Chondrocyte (in vitro differentiated cells): ENCODE measurements at places on chromosomes 16 and 17. TPM values are rescaled to one million over a fixed set of nuclear protein-coding genes. Genes with fewer than 3 reads are reported as not detected.

Gene RAB26
- total RNA-seq: 0.28 to 1.1 TPM (median 0.80 TPM) in 3 replicates

DNA sequence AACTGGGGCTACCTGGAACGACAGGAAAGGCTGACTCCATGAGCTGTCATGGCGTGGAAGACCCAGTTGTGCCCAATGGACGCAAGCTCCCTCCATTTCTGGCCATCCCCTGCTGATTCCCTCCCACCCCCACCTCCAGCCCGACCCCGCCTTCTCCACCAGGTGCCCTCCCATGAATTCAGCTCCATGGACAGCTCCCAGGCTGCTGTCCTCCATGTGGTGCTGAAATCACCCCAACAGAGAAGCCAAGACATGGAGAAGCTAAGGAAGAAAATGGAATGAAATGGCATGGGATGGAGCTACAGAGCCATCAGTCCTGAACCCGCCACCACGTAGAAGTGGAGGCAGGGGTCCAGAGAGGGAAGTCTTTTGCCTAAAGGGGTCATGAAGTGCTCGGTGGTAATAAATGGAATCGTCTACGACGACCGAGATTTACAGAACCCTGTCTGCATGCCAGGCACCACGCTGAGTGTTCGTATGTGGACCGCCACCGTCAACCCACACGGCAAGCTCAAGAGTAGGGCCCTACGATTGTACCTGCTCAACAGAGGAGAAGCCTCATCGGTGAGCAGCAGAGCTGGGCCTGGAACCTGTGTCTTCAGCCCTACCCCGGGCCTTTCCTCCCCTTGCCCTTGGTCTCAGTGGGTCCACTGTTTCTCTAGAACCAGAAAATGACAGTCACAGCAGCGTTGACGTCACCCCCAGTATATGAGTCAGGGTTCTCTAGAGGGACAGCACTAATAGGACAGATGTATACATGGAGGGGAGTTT is 9.3 kb upstream of the ZC3H18 start:
- H3K27me3 ChIP-seq: peaks cover 9% of the 10 kb centered on the region
- H3K4me1 ChIP-seq: peaks cover 3% of the 10 kb centered on the region
- no peak overlapping the region for H3K27ac ChIP-seq

GRCh38 chr16:82111944-82112343 is 58.1 kb downstream of the MPHOSPH6 start:
- no peaks in the 10 kb centered on the region for H3K36me3 ChIP-seq
- H3K4me3 ChIP-seq: no peak overlapping the region
- no peak overlapping the region for H3K27ac ChIP-seq
- peaks cover 17% of the 10 kb centered on the region for H3K27me3 ChIP-seq
- no peak for DNase-seq
- no peaks in the 10 kb centered on the region for H3K4me1 ChIP-seq

- H3K27me3 ChIP-seq: peaks cover 15% of the 10 kb centered on the region
- no peaks in the 10 kb centered on the region for H3K36me3 ChIP-seq
- peak overlapping the region; percentile 44 for H3K4me3 ChIP-seq
- H3K4me1 ChIP-seq: peaks cover 22% of the 10 kb centered on the region
- DNase-seq: peak; percentile 94
These were observed 1.9 kb upstream of the YBX2 start for GRCh38 chr17:7296189-7296861.

- peaks cover 50% of the 10 kb centered on the region for H3K4me1 ChIP-seq
- H3K36me3 ChIP-seq: no peaks in the 10 kb centered on the region
- H3K27ac ChIP-seq: peak overlapping the region; percentile 96
- H3K4me3 ChIP-seq: peak overlapping the region; percentile 42
- DNase-seq: no peak
These were observed 18.5 kb downstream of the ARL4D start for GRCh38 chr17:43416998-43417890.

DNA sequence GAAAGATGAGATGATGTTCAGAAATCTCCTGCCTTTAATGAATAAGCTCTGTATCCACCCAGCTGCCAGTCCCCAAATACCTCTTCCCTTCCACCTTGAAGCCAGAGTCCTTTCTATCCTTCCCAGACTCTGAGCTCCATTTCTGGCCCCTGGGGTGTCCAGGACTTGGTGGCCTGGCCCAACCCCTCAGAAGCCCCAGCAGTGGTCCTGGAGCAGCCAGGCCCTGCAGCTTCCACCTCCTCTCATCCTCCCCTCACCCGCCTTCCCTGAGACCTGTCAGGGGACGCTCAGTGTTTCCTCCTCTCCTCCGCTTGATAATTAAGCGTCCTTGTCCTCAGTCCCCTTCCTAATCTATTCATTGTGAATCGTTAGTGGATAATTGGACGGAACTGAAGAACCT is 95.2 kb upstream of the CCL1 start:
- no peaks in the 10 kb centered on the region for H3K36me3 ChIP-seq
- no peaks in the 10 kb centered on the region for H3K4me1 ChIP-seq
- peaks cover 35% of the 10 kb centered on the region for H3K27me3 ChIP-seq
- H3K4me3 ChIP-seq: no peak overlapping the region
- DNase-seq: no peak

Gene PIGW
- total RNA-seq: 10.5 to 15.4 TPM (median 11.0 TPM) in 3 replicates

Gene APOBR
- total RNA-seq: 0.07 TPM in 1 of 3 replicates, not detected in the others

Gene SEZ6L2
- total RNA-seq: 10.9 to 17.0 TPM (median 16.3 TPM) in 3 replicates

- no peak overlapping the region for H3K27ac ChIP-seq
- no peak overlapping the region for H3K4me3 ChIP-seq
- H3K36me3 ChIP-seq: peaks cover 8% of the 10 kb centered on the region
- no peaks in the 10 kb centered on the region for H3K27me3 ChIP-seq
These were observed 185.3 kb downstream of the CEP112 start for GRCh38 chr17:66006654-66007053.

- H3K36me3 ChIP-seq: no peaks in the 10 kb centered on the region
- no peak overlapping the region for H3K27ac ChIP-seq
- H3K4me3 ChIP-seq: no peak overlapping the region
- peaks cover 39% of the 10 kb centered on the region for H3K4me1 ChIP-seq
These were observed 3.4 kb downstream of the METTL9 start for GRCh38 chr16:21602785-21603184.

GRCh38 chr17:27289856-27290255 is 4.1 kb upstream of the WSB1 start:
- peaks cover 1% of the 10 kb centered on the region for H3K27me3 ChIP-seq
- no peaks in the 10 kb centered on the region for H3K36me3 ChIP-seq
- peaks cover 7% of the 10 kb centered on the region for H3K4me1 ChIP-seq
- H3K4me3 ChIP-seq: no peak overlapping the region

GRCh38 chr17:66897141-66897540 is 62.2 kb downstream of the CACNG5 start:
- peaks cover 11% of the 10 kb centered on the region for H3K27me3 ChIP-seq
- H3K4me1 ChIP-seq: no peaks in the 10 kb centered on the region
- H3K36me3 ChIP-seq: no peaks in the 10 kb centered on the region
- no peak for DNase-seq
- H3K4me3 ChIP-seq: no peak overlapping the region

DNA sequence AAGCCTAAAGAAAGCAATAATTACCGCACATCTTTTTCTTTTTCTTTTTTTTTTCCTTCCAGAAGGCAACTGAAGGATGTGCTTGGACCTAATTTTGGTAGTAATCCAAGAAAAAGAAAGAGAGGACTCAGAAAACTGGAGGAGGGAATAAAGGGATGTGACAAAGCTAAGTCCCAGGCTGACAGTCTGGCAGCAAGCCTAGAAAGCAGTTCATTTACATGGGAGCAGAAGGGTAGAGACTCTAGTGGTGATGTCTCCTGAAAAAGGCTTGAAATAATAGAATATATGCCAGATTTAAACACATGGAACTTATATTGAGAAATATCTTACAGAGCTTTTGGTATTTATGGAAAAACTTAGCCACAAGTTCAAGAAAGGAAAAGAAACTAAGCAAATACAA is 101.0 kb upstream of the SHISA6 start:
- no peak overlapping the region for H3K4me3 ChIP-seq
- no peaks in the 10 kb centered on the region for H3K4me1 ChIP-seq
- H3K27me3 ChIP-seq: no peaks in the 10 kb centered on the region
- no peaks in the 10 kb centered on the region for H3K36me3 ChIP-seq

DNA sequence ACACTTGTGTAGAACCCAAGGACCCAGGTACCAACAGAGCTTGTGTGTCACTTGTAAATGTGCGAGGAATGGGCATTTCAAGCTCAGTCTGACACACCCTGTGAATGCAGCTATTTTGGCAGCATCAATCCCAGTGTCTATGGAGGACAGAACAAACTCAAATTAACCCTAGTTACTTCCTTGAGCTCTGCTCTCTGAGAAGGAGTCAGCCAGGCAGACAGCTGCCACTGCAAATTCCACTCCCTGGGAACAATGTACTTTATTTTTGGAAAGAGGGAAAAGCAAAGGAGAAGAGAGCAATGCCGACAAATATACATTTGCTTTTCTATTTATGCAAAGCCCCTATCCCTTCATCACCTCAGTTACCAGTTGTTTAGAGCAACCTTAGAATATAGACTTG is 48.4 kb upstream of the NOG start:
- DNase-seq: no peak
- H3K4me1 ChIP-seq: peaks cover 8% of the 10 kb centered on the region
- no peak overlapping the region for H3K27ac ChIP-seq
- H3K4me3 ChIP-seq: no peak overlapping the region
- H3K27me3 ChIP-seq: no peaks in the 10 kb centered on the region
- no peaks in the 10 kb centered on the region for H3K36me3 ChIP-seq

DNA sequence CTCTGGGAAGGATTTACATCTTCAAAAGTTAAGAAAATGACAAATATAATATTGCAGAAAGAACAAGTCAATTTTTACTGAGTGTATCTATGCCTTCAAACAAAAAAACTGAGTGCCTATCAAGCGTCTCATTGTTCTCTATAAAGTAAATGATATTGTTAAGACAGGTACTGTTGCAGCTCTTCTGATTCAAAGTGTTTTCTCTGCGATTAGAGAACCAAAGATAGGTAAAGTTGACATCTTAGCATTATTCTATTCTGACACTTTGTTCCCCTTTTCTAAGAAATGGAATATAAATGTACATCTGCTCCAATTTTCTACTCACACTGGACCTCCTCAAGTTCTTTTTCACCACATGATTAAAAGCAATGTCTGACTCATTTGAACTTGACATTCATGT is 1317.7 kb downstream of the CDH11 start:
- no peak overlapping the region for H3K4me3 ChIP-seq
- no peaks in the 10 kb centered on the region for H3K36me3 ChIP-seq
- H3K4me1 ChIP-seq: peaks cover 5% of the 10 kb centered on the region
- no peak for DNase-seq
- no peak overlapping the region for H3K27ac ChIP-seq

DNA sequence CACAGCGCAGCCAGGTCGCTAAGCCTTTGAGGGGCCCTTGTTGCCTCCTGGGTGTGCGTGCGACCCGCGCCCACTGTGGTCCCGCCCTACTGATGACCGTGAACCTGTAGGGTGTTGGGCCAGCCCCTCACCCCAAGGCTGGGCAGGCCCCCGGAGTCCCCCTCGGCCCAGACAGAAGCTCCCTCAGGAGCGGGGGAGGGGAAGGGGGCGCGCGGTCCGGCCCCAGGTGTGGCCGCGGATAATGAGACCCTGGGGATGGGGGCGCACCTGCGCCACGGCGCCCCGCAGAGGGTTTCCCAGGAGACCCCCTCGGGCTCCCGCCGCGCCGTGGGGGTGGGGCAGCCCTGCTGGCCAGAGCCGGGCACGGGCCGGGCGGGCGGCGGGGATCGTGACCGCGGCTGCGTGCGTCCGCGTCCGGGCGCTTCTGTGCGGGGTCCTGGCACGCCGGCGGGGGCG is 358 bp upstream of the ARHGDIG start:
- no peaks in the 10 kb centered on the region for H3K27me3 ChIP-seq
- H3K4me1 ChIP-seq: peaks cover 4% of the 10 kb centered on the region
- H3K36me3 ChIP-seq: no peaks in the 10 kb centered on the region
- no peak overlapping the region for H3K27ac ChIP-seq

DNA sequence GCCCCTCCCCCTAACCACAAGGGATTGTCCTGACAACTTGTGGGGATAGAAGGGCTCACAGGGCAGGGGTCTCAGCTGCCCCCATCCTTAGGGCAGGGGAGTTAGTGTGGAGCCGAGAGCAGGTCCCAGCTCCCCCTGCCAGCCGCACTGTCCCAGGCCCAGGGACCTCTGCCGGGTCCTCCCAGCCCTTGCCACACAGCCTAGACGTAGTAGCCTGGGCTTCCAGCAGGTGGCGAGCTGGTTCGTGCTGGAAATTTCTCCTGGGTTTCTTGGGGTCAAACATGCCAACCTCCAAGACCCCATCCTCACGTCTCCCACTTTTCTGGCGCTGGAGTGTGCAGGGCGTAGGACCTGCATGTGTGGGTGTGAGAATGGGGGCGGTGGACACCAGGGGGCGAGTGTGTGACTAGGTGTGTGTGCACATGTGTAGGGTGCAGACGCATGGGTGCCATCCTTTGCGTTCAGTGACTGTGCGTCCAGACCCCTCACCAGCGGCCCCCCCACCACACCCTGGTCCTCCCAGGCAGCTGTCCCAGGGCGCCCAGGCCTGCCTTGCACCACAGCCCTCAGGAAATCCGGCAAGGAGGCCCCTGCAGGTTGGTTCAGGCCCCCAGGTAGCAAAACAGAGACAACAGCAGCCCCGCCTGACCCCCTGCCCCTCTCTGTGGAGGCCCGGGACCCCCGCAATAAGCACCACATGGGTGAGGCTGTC is 29.5 kb downstream of the SBK1 start:
- H3K27ac ChIP-seq: no peak overlapping the region
- H3K4me3 ChIP-seq: no peak overlapping the region
- H3K36me3 ChIP-seq: no peaks in the 10 kb centered on the region
- no peaks in the 10 kb centered on the region for H3K27me3 ChIP-seq
- DNase-seq: no peak

DNA sequence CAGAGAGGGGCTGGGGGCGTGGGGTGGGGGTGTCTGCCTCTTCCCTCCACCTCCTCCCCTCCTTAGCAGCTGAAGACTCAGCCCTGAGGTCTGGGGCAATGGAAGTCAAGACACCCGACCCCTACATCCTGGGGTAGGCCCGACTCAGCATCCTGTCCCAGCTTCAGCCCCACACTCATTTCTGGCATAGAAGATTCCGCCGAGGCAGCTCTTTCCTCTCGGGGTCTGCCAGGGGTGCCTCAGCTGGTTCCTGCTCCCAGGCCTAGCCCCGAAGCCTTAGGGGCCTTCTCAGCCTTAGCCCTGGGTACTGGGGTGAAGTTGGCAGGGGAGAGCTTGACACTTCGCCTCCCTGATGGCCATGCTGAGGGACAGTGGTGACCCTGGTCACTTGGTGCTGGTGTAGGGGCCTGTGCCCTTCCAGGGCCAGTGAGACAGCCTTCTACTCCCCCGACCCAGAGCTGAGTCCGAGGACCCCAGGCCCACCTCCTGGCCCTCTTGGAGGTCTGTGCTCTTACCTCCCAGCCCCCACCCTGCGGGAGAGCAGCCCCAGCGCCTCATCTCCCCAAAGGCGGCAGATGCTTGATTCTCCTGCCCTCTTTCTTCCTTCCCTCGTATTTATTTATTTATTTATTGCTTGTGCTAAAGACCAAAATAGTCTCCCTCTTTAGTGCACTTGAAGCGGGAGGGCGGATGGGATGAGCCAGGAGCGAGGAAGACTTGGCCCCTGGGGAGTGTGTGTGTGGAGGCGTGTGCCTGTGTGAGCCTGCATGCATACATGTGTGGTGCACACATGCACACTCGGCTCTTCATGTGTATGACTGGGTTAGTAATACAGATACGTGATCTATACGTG is 42.5 kb downstream of the KCNJ12 start:
- no peak for DNase-seq
- H3K4me1 ChIP-seq: peaks cover 3% of the 10 kb centered on the region
- H3K27ac ChIP-seq: no peak overlapping the region
- peaks cover 2% of the 10 kb centered on the region for H3K36me3 ChIP-seq
- no peaks in the 10 kb centered on the region for H3K27me3 ChIP-seq
